ENCODE measurements at places on chromosomes 6 and 20.

DNA sequence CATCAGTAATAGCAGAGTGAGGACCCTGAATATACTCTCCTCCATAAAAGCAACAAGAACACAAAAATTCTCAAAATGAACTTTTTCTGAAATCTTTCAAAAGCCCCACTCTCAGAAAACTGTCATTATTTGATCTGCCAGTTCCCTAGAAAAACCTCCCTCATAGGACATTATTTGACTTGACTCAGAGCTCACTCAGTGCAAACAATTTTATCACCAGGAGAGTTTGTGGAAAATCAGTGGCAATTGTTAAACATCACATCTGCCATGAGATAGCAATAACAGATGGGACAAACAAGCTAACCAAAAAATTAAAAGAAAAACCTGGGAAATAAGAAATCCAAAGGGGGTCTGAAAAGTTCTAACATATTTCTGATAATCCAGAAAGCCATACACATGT lies 100.0 kb downstream of the ATG5 start:
- DNase-seq: no peak

DNA sequence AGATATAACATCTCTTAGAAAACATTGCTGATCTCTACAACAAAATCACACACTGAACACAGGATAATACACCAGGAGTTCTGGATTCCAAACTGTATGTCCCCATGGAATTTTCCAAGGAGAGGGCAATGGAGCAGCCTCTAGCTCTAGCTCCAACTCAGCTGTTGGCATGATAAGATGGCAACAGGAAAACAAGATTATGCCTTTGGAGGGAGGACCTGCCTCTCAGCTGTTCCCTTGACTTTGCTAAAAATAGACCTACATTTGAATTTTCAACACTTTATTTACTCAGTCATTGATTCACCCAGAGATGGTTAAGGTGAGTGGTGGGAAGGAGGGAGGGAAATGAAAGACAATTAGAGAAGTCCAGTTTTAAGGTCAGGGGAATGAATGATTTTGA lies 246.7 kb downstream of the ALDH8A1 start:
- no peak for DNase-seq

DNA sequence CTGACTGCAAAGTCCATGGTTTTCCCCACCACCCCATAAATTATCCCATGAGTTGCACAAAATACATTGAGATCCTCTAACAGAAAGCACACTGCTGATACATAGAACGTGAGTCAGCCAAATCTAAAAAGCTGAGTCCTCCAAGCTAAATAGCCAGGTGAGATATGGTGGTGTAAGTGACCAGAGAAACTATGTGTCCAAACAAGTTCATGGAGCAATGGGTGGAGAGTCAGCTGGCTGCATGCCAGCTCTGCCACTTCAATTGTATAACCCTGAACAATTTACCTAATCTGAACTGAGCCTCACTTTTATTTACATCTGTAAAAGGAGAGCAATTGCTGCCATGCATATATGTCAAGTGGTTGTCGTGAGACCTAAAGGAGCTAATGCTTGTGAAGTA lies 9.7 kb downstream of the SNAP25 start:
- DNase-seq: no peak

DNA sequence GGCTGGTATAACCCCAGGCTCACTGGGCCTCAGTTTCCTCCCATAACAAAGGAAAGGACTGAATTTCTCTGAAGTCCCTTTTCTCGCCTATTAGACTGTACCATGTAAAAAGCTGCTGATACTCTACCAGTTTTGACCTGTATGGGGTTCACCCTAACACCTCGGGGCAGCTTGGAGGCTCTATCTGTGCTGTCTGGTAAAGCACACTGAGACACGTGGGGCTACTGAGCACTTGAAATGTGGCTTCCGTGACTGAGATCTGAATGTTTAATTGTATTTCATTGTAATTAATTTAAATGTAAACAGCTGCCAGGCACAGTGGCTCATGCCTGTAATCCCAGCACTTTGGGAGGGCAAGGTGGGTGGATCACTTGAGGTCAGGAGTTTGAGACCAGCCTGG lies 24.0 kb downstream of the BMP7 start:
- peak; percentile 64 for DNase-seq

DNA sequence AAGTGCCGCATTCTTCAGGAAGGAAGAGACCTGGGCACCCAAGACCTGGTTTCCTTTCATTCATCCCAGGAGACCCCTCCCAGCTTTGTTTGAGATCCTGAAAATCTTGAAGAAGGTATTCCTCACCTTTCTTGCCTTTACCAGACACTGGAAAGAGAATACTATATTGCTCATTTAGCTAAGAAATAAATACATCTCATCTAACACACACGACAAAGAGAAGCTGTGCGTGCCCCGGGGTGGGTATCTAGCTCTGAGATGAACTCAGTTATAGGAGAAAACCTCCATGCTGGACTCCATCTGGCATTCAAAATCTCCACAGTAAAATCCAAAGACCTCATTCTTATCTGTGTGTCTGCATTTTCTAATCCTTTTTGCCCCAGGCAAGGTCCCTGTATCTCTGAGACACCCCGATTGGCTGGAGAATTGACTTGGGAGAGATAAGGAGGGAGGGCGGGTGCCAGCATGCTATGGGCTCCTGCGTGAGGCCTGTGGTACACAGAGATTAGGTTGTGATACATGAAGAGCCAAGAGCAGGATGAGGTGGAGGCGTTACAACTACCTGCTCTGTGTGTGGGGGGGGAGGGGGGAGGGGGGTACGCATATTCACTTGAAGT lies 4.8 kb downstream of the MUC21 start:
- DNase-seq: no peak

GRCh38 chr6:124040655-124041054 lies 237.0 kb downstream of the NKAIN2 start:
- DNase-seq: no peak
